ENCODE measurements at places on chromosomes 5 and 9. TPM values are rescaled to one million over a fixed set of nuclear protein-coding genes. Genes with fewer than 3 reads are reported as not detected.

Gene SIGMAR1
- total RNA-seq = 61.3 TPM

Gene FAT2
- not detected for total RNA-seq

Gene TRAF1
- 16.7 TPM for total RNA-seq

Gene ZFP2
- 0.75 TPM for total RNA-seq

Gene PLAC8L1
- not detected for total RNA-seq

Gene NDFIP1
- 310 TPM for total RNA-seq

Gene ADGRD2
- total RNA-seq = not detected

Gene AFAP1L1
- total RNA-seq = 24.7 TPM

Gene GARIN3
- not detected for total RNA-seq

Gene S100Z
- not detected for total RNA-seq

Gene FIBCD1
- not detected for total RNA-seq

Gene FCN1
- total RNA-seq = not detected

Gene KCNV2
- not detected for total RNA-seq

Gene ACOT12
- total RNA-seq = not detected

Gene PKD2L2
- total RNA-seq = not detected

Gene KIF20A
- not detected for total RNA-seq

Gene CHMP5
- total RNA-seq = 47.5 TPM

Gene TXNDC8
- not detected for total RNA-seq

Gene FOXD4L3
- not detected for total RNA-seq

Gene ZNF462
- 8.8 TPM for total RNA-seq

Gene PCDHGC5
- total RNA-seq = 0.11 TPM

Gene PCDHGA12
- 18.5 TPM for total RNA-seq

Gene NSG2
- not detected for total RNA-seq

Gene TIMD4
- total RNA-seq = 1.1 TPM

Gene MCIDAS
- not detected for total RNA-seq

Gene GRIN3A
- not detected for total RNA-seq

Gene RPL37
- total RNA-seq = 22.1 TPM

Gene PRRX2
- total RNA-seq = 112 TPM

Gene GRXCR2
- total RNA-seq = not detected

Gene SEMA5A
- total RNA-seq = 18.4 TPM

Gene HTR1A
- total RNA-seq = not detected

Gene ZFP62
- total RNA-seq = 1.8 TPM

Gene SPINK4
- not detected for total RNA-seq

Gene NME5
- total RNA-seq = not detected

Gene CCDC112
- 10.4 TPM for total RNA-seq

Gene N4BP3
- total RNA-seq = 0.21 TPM

Gene ITK
- total RNA-seq = 0.43 TPM

Gene ZNF367
- 3.9 TPM for total RNA-seq

Gene SPAAR
- total RNA-seq = 4.0 TPM

Gene PCDHB10
- 0.21 TPM for total RNA-seq

Gene BHMT2
- 2.9 TPM for total RNA-seq

Gene ENTREP1
- 4.2 TPM for total RNA-seq

Gene MEGF10
- 0.11 TPM for total RNA-seq

Gene SPINK5
- not detected for total RNA-seq

Gene FRMD3
- total RNA-seq = 8.5 TPM

Gene TEX48
- total RNA-seq = not detected

Gene CAVIN4
- total RNA-seq = not detected

Gene GABRA6
- total RNA-seq = not detected

Gene TAS2R1
- not detected for total RNA-seq

Gene TMEM203
- 24.3 TPM for total RNA-seq

Gene BARX1
- total RNA-seq = not detected

Gene SOHLH1
- not detected for total RNA-seq

Gene SAP30L
- total RNA-seq = 36.5 TPM

Measured in ascending aorta (tissue), 2 donors.